ENCODE measurements at places on chromosomes 2 and 18. TPM values are rescaled to one million over a fixed set of nuclear protein-coding genes. Genes with fewer than 3 reads are reported as not detected.

Gene TBR1
- not detected for polyA plus RNA-seq

DNA sequence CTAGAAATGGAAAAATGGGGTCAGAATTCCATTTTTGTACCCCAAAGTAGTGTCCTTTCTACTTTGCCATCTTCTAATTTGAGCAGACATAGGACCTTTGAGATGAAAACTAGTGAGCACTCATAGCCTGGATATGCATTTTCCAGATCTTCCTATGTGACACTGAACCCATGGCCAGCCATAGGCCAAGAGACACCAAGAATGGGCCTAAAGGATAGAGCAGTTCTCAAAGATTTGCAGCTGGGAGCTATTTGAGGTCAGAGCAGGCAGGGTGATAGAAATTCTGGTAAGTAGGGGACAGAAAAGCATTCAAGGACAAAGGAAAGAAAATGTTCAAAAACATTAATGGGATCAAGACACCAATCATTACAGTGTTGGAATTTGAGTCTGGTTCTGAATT lies 332.8 kb downstream of the MYCN start:
- no peak for DNase-seq

DNA sequence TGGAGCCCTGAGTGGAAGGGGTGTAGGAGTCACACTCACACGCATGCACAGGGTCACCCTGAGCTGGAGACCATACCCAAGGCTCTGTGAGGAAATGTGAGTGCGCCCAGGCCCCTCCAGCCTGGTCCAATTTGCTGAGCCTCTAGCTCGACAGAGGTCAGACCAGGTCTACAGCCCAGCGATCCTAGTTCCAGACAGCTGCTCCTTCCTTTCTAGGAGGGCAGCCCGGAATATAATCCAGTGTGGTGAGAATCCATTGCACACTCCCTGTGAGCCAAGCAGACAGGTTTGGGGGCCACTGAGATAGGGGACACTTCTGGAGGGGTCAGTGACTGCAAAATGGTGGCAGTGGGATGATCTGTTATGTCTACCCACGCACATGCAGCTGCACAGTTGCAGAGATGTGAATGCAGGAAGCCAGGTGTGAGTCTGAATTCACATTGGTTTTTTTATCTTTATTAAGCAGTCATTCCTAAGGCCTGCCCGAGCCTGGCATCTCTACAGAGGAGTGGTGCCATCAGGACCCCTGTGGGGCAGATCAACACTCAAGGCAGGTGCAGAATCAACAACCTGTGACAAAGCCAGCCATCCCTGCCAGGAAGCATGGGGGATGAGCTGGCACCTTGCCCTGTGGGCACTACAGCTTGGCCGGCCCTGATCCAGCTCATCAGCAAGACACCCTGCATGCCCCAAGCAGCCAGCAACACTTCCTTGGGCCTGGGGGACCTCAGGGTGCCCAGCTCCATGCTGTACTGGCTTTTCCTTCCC lies at the start of gene GPR148:
Gene GPR148, plus strand, starts transcription at position 522 of the 768 bp plus-strand sequence. Its CDS starts 82 bp downstream, at position 604.
- no peak for DNase-seq

Gene WDR33
- polyA plus RNA-seq, result 18.9 TPM

GRCh38 chr2:33033606-33034081 lies 86.9 kb downstream of the LTBP1 start:
- DNase-seq, result no peak

- DNase-seq, result no peak
These were observed 211.0 kb downstream of the PMAIP1 start for GRCh38 chr18:60110836-60111235.

- no peak for DNase-seq
These were observed 54.8 kb upstream of the CCDC178 start for GRCh38 chr18:33495278-33495677.

Gene IL37
- 0.43 TPM for polyA plus RNA-seq

GRCh38 chr2:145798419-145798818 lies 1278.5 kb upstream of the ZEB2 start:
- no peak for DNase-seq

Gene PLEK
- polyA plus RNA-seq, result not detected

GRCh38 chr2:233380132-233380895 lies 26.0 kb downstream of the DGKD start:
- DNase-seq, result no peak
